ENCODE measurements at places on chromosomes 5 and 9. TPM values are rescaled to one million over a fixed set of nuclear protein-coding genes. Genes with fewer than 3 reads are reported as not detected.

DNA sequence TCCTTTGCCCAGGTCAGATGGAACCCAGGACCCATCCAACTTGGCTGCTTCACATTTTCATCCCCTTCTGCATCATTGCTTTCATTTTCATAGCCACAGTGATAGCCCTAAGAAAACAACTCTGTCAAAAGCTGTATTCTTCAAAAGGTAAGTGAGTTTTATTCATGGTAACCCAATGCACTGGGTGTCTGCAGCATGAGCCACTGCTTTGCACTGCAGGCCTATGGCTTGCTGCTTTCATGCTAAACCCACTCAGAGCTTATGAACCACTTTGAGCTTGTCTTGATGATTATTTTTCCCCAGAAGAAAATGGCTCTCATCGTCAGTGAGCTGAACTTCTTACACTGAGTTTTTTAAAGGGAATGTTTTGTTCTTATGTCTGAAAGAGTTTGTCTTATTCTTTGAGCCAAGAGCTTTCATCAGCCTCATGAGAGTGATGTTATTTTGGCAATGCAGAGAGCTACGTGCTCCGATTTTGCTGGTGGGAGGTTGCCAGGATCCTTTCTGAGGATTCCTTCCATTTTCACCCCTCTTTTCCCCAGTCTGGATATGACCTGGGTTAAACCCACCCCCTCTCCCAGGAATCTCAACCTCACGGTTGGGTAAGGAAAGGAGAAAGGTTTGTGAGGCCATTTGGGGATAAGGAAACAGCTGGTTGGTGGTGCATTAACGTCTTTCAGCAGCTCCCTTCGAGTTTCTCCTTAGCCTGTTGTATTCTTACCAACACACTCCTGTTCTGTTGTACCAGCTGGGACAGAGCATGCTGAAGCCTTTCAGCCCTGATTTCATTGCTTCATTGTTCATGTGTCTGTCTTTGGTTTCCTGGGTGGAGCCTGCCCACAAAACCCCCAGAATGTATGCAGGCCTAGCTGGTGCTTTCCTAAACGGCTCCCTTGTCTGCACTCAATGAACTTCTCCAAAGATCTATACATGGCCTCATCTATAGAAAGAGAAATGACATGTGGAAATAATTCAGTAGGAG, 47.6 kb downstream of the PDCD1LG2 start:
- no peak for DNase-seq

- no peak for DNase-seq
Measured at GRCh38 chr5:4275232-4275631, 679.6 kb downstream of the IRX1 start.

DNA sequence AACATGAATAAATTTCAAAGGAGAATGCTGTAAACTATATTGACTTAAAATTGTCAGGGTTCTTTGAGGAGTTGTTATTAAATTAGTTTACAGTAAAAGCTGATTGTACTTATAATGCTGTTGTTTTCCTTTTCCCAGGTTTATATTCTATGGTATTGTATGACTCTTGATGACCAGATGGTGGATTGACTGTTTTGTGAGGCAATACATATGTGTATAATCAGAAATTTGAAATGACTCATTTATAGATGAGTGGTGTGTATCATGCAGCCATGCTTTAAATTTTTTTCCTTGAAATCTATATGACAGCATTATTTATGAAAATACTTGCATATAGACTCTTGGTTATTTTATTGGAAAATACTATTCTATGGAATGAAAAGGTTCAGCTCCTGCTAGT, 195.3 kb downstream of the CNTLN start:
- DNase-seq: no peak

Gene SEMA5A
- total RNA-seq: 29.6 TPM

- no peak for DNase-seq
Measured at GRCh38 chr9:517993-518392, 303.3 kb downstream of the DOCK8 start.

- no peak for DNase-seq
Measured at GRCh38 chr5:111299831-111300432, 75.7 kb downstream of the CAMK4 start.

Gene HABP4
- 30.2 TPM for total RNA-seq

- peak; percentile 75 for DNase-seq
Measured at GRCh38 chr9:21801683-21802417, 586 bp upstream of the MTAP start.

- peak; percentile 32 for DNase-seq
Measured at GRCh38 chr5:178573216-178573615, 17.0 kb downstream of the COL23A1 start.

Gene PCDHGA5
- total RNA-seq: 7.3 TPM

Gene CCNJL
- total RNA-seq: 20.8 TPM

DNA sequence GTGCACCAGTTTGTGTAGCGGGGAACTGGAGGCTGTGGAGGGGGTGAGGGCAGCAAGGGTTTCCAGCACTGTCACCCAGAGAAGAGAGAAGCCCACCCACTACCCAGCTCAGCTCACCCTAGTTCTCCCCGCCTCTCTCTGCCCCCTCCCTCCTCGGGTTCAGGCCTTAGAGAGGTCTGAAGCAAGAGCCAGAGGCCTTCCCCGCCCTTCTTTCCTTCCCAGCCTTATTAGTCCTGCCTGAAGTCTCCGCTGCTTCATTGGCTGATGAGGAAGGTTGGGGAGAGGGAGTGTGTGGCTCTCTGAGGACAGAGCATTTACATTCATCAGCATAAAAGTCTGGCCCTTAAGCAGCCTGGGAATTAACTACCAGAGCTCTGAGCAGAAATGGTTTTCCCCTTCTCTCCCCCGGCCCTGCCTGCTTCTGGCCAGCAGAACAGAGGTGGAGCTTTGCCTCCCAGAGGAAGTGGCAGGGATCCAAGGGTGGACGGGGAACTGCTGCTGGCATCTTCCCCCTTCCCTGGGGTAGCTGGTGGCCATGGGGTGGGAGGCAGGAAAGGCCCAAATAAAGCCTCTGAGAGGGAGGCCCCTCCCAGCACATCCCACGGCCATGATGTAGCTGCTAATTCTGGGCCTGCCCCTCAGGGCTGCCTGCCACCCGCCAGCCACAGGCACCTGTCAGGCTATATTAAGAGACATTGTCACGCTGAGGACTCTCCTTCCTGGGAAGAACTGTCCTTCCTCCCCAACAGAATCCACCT, 4.1 kb downstream of the DNAJB5 start:
- DNase-seq: peak; percentile 90

- no peak for DNase-seq
Measured at GRCh38 chr9:22389271-22389670, 57.4 kb upstream of the DMRTA1 start.

DNA sequence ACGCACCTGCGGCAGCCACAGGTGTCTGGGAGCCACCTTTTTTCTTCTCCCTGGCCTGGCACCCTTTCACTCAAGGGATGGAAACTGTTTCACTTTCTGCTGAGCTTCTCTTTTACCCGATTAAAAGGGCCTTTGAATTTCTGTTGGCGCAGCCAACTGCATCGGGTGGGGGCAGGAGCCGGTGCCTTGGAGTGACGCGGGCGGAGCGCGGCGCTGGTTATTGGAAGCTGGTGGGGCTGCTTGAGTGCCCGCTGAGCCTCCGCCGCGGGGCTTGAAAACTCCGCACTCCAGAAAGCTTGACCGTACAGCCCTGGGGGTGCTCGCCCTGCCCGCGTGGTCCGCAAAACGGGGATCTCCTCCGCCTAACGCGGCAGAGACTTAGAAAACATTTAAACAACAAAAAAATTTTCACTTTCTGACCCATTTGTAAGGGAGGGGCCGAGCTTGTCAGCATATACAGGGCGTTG, 52.0 kb upstream of the TJP2 start:
- peak; percentile 73 for DNase-seq

Gene PCDHGA4
- total RNA-seq: 10.4 TPM

GRCh38 chr5:35035271-35035670, 12.5 kb downstream of the AGXT2 start:
- no peak for DNase-seq

DNA sequence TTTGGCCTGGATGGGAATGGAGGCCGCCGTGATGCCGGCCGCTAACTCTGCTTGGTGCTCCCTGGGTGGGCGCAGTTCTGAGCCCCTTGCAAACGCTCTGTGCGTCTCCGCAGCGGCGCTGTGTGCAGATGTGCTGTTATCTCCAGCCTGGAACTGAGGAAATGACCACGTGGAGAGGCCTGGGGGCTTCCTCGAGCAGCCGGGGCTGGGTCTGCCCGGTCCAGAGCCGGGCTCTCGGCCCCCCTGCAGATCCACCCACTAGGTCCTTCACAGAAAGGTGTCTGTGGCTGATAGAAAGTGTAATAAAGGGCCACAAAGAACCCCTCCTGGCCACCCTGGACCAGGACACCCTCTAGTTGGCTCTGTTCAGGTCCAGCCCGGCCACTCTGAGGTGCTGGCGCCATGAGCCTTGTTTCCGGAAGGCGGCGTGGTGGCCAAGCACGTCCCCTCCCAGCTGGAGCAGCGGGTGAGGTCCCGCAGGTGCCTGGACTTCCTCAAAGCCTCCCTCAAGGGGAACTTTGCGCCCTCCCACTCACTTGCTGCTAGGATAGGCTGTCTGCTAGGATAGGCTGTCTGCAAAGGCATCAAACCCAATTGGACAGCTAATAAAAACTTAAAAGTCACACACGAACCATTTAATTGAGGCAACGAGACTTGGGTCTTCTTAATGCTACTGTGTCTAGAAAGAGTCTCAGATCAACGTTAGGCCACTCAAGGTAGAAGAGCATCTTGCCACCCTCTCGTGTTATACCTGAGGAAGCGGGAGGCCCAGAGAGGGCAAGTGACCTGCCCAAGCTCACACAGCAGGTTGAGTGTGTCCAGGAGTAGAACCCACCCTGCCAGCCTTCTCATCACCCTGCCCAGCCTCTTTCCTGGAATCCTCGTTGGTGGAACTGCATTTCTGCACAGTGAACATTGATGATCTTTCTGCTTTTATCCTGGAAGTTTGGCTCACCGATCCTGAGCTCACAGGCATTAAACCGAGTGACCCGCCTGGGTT, 109.3 kb upstream of the FCN2 start:
- peak; percentile 48 for DNase-seq

- no peak for DNase-seq
Measured at GRCh38 chr5:66840511-66841013, 244.4 kb downstream of the MAST4 start.

Gene ORM2
- not detected for total RNA-seq

GRCh38 chr5:94749042-94749441, 130.6 kb downstream of the SLF1 start:
- DNase-seq: no peak

Data from heart right ventricle (tissue), 16 donors.